ENCODE measurements at places on chromosomes 16 and 17. TPM values are rescaled to one million over a fixed set of nuclear protein-coding genes. Genes with fewer than 3 reads are reported as not detected.

The PYCARD gene
- 64.9 TPM for total RNA-seq

The SCIMP gene
- 24.8 TPM for total RNA-seq

The CDH13 gene
- not detected for total RNA-seq

The KRT28 gene
- total RNA-seq: not detected

The NUPR1 gene
- not detected for total RNA-seq

The DRC7 gene
- total RNA-seq: not detected

The KRT13 gene
- total RNA-seq: not detected

The CTRB1 gene
- total RNA-seq: not detected

The DCTPP1 gene
- total RNA-seq: 13.7 TPM

The TP53TG3F gene
- total RNA-seq: not detected

The SCNN1B gene
- not detected for total RNA-seq

The HOXB13 gene
- not detected for total RNA-seq

The IL21R gene
- total RNA-seq: 32.3 TPM

The CTRL gene
- 14.3 TPM for total RNA-seq

The NDRG4 gene
- total RNA-seq: 2.4 TPM

The SMTNL2 gene
- total RNA-seq: not detected
